PC-9 (cell line): ENCODE measurements at places on chromosomes 12 and 14.

DNA sequence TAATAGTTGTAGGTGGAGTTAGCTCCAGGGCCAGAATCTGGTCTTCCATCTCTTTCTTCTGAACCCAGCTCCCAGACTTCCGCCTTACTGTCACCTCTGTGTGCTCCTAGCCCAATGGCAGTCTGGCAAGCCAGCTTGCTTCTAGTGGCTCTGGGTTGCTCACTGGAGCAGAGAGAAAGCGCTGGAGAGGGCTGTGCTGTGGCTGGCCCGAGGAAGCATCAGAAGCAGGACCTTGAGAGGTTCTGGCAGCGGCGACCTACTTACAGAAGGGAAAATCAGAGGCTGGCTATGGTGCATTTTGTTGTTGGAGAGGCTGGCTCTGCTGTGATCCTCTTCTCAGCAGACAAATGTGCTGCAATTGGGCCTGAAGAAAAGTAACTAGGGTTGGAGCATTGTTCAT is 28.6 kb downstream of the KCNA5 start:
- DNase-seq: no peak

DNA sequence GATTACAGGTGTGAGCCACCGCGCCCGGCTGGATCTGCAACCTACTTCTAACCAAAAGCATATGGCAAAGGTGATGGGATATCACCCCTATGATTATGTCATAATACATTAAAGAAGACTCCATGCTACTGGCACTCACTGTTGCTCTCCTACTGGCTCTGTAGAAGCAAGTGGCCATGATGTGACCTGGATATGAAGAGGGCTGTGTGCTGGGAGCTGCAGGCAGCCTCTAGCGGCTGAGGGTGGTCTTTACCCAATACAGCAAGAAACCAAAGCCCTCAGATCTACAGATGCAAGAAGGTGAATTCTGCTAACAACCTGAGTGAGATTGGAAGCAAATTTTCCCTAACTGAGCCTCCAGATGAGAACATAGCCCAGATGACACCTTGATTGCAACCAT is 34.2 kb upstream of the TRIM9 start:
- no peak for DNase-seq

GRCh38 chr14:53610947-53611346 is 345.7 kb downstream of the BMP4 start:
- DNase-seq: no peak

DNA sequence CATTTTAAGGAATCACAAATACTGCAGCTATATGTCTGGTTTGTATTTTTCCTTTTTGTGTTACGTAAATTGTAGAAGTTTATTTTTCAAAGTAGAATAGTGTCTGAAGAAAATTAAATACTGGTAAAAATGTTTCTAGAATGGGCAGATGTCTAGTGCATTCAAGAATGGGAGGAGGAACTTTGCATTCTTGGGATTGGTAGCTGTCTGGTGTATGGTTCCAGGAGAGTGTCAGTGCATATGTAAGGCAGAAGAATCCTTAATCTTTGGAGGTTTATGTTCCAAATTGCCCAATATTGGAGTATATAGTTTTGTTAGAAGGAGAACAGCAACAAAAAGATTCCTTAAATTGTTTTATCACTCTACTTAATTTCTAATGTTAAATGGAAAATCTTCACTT is 13.5 kb downstream of the PAPOLA start:
- no peak for DNase-seq

DNA sequence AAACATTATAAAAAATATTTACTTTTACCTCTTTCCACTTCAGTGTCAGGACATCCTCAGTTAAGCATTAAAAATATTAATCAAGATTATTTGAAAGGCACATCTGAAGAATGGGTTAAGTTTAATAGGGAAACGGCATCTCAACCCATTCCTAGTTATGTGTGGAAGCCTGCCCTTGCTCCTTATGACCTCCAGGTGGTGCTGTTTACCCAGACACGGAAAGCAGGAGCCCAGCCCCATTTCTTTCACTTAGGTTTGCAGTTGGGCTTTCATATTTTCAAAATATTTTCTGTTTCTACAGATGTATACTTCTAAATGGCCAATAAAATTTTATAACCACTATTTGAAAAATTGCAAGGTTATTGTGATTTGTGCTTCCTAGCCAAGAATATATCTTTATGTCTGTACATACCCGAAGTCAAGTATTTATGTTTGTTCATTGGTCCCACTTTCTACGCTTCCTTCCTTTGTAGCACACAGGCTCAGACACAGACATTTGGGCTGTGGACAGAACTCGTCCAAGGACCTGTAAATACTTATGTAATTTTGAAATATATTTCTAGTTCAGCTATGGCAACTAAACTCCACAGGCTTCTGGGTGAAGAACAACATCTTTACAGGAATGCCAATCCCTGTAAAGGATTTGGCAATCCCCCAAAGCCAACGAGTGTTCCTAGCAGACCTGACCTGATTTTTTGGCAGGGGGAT is 247.1 kb downstream of the AKAP6 start:
- peak; percentile 15 for DNase-seq

- no peak for DNase-seq
Measured at GRCh38 chr12:23884909-23885308, 64.6 kb downstream of the SOX5 start.

DNA sequence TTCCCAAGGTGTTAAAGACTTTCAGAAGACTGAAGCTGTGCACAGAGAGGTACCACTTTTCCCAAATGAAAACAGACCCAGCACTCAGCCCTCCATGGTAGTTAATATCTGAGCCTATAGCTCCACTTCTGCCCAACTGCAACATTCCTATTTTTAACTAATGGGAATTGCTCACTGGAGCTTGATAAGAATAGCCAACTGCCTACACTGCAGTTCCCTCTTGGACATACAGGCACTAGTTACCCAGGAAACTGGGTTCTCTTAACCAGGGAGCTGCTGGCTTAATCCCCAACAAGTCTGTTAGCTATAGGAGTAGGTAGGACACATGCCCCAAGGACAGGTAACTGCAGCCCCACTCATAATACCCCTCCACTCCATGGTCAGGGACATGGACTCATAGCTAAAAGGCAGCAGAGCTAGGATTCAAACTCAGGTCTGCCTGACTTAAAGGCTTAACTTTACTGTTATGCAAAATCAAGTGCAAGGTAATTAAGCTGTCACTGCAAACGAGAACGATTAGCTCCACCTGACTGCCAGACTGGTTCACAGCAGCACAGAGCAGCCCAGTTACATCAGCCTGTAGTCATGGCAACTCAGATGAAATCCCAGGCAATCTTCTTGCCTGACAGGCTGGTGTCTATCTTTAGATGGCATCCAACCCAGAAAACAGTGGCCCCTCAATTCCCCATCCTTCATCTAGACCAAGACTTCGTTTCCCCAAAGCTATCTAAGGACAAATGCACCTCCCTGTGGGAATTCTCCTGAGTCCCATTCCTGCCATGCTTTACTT is 77.1 kb upstream of the ACTN1 start:
- no peak for DNase-seq

DNA sequence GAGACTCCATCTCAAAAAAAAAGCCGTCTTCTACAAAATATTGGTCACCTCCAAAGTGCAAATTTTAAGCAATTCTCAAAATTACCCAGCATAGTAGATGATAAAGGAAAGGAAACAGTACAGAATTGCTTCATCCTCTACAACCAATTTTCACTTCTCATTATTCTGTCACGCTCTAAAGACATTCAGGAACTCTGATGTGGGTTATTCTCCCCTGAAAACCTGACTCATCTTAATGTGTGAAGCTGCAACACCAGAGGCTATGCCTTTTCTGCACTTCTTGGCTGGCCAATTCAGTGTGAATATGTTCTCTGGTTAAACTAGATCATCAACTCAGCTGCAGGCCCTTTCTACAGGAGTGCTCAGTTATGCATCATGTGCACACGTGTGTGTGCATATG is 11.0 kb downstream of the PTGER2 start:
- no peak for DNase-seq

GRCh38 chr12:84718906-84719305 is 193.7 kb downstream of the SLC6A15 start:
- no peak for DNase-seq

DNA sequence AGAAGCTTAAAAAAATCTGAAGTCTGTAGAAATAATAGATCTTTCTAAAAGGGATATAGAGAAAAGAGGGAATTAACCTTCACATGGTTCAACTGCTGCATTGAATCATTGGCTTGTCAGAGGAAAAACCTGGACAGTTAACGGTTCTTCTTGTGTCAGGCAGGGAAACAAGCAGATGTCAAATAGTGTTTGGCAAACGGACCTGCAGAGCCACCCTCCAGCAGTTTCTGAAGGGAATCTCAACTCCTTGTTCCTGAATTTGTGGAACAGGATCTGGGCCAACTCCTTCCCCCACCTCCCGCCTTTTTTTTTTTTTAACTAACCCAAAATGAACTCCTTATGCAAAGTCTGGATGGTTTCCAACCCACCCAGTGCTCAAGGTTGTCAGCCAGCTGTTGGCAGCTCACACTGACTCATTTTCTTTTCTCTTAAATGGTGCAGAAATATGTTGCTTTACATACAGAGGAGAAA is 187.3 kb downstream of the CAND1 start:
- DNase-seq: peak; percentile 24

DNA sequence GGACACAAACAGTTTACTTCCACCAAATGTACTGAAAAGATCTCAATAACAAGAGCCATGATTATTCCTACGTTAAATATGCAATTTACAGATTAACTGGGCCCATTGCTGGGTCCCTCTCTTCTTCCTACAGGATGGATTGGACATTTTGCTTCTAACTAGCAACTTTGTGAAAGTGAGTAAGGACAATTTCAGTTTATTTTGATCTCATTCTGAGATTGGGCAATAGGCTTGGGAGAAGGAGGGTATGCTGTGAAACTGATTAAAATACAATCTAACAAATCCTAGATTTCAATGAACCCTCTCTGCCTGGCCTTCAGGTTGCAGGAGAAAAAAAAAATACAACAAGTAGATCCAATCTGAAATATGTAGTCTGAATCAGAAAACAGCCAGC is 121.5 kb downstream of the PRKD1 start:
- DNase-seq: no peak

GRCh38 chr12:130497321-130497720 is 159.6 kb downstream of the PIWIL1 start:
- no peak for DNase-seq

DNA sequence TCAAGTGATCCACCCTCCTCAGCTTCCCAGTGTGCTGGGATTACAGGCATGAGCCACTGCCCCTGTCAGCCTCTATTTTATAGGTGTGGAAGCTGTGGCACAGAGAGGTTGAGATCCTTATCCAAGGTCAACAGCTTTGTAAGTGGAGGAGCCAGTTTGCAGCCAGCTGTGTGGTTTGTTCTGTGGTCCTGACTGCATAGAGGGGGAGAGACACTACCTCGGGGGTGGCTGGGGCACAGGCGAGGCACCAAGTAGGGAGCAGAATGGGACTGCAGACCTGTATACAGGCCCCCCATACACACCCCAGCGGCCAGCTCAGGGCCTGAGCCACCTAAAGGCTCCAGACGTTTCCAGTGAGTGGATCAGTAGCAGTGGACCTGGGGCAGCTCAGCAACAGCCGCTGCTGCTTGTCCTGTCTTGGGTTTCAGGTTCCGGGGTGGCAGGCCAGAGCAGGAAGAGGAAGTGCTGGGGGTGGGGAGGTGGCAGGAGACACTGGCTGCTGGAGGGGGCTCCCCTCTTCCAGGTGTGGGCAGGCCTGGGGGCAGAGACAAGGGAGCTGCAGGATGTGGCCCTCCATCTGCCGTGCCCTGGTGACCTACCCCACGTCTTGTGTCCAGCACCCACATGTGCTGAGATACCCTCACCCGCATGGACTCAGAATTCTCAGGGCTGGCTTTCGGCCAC is 11.0 kb downstream of the ORAI1 start:
- no peak for DNase-seq

GRCh38 chr12:2338991-2339431 is 286.2 kb downstream of the CACNA1C start:
- DNase-seq: no peak

DNA sequence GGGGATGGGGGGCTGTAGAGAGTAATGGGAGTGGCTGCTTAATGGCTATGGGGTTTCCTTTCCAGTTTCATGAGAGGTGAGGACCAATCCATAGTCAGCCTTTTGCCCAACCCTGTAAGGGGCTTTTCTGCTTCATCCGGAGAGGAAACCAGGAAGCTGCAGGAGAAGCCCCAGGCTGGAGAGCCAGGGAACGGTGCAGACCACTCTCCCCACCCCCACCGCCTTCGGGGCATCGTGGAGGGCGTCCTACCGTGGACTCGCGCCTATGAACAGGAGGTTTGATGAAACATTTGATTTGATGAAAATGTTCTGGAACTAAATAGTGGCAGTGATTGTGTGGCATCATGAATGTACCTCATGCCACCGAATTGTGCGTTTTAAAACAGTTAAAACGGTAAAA is 204.3 kb upstream of the DIO3 start:
- no peak for DNase-seq

DNA sequence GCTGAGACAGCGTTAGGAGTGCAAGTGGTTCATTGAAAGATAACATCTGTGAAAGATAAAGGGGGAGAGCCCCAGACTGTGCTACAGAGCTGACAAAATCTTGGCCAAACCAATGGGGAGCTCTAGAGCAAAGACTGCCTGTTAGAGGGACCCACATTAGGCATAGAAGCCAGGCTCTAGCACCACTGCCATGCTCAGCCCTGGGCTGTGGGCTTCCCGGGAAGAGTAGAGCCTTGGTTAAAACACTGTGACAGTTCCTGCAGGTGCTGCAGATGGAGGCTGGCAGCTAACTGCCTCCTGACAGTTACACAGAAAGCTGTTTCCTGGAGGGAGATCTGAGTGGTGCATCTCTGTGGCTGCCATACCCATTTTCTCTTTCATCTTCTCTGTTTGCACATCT is 23.0 kb downstream of the TSHR start:
- no peak for DNase-seq

- DNase-seq: peak; percentile 40
Measured at GRCh38 chr12:64608901-64609535, 1.3 kb upstream of the RASSF3 start.
